Lung (tissue), 17 donors: ENCODE measurements at places on chromosomes 12 and 14.

DNA sequence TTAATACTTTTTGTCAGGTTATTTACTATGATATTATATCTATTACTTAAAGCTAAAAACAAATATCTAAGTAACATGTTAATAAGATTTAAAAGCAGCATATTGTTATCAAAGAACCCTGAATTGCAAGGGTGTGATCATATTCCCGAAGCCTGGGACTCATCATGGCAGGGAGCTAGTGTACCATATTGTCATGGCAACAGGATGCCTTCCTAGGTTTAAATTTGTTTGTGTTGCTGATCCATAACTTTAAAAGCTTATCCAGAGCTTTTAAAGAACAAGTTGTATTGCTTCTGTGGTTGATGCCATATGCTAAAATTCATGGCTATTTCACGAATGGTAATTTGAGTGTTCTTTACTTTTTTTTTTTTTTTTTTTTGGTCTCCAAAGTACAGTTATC is 500.5 kb downstream of the NAV3 start:
- DNase-seq = no peak

DNA sequence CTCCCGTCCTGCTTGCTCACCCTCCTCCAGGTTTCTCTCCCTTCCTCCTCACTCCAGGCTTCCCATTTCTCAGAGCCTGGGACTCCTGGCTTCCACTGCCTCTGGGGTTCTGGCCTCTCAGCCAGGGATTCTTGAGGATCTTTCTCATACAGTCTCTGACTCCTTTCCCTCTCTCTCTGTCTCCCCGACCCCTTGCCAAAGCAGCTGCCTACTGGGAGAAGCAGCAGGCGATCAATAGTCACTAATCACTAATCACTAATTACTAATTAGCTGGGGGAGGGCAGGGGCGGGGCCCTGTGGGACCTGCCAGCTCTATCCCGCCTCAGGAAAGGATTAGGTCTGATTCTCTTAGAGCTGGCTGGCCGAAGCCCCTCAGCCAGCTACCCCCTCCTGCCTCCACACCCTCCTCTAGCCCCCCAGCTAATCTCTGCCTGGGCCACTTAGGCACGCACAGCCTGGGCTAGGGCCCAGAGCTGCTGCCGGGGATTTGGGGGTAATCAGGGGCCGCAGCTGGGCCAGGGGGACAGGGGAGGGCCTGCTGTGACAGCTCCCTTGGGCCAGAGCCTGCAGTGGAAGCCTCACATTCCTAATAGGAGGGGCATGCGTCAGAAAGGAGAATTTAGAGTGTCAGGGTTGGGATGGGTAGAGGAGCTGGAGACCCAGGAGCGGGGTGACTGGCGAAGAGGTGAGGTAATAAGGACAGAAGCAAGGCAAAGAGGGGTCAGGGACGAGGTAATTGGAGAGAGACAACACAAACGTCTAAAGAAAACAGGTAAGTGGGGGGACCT is 2.8 kb downstream of the NXPH4 start:
- peak; percentile 58 for DNase-seq

DNA sequence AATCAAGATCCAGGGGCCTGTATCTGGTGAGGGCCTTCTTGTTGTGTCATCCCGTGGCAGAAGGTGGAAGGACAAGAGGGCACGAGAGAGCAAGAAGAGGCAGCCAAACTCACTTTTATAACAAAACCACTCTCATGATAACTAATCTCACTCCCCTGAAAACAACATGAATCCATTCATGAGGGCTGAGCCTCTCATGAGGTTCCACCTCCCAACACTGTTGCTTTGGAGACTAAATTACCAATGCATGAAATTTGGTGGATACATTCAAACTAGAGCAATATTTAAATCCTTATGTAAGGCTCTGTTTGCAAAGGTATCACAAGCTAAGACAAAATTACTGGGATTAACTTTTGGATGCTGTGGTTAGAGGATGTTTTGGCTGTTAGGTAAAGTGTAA is 470.1 kb upstream of the NOVA1 start:
- DNase-seq = no peak

GRCh38 chr14:100049220-100049619 is 16.0 kb upstream of the EVL start:
- DNase-seq = peak; percentile 67

GRCh38 chr12:129696926-129697325 is 206.9 kb downstream of the TMEM132D start:
- peak; percentile 11 for DNase-seq

DNA sequence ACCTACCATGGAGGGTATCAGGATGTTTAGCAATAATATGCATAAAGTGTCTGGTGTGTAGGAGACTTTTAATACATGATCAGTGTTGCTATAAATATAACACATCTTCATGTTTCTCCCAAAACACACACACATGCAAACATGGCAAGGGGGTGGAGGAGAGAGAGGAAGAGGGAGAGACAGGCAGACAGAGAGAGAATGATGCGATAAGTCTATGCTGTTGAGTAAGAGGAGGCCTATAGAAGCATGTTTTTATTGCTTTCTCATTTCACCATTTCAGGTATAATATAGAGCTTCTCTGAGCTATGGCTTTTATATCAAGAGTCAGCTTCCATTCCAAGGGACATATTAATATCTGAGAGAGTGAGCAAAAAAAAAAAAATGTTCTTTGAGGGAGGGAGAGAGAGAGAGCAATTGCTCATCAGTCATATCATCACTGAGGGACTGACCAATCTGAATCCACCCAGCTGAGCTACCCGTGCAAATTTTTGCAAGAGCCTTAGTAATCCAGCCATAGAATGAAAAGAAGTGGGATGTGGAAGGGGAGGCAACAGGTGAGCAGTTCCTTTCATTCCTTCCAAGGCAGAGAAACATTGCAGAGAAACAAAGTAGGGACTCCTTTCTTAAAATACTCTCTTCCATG is 54.8 kb upstream of the RASSF8 start:
- no peak for DNase-seq

- DNase-seq = no peak
These were observed 223.0 kb downstream of the SLC6A15 start for GRCh38 chr12:84689638-84690037.

GRCh38 chr14:33835261-33835655 is 115.6 kb downstream of the EGLN3 start:
- no peak for DNase-seq

DNA sequence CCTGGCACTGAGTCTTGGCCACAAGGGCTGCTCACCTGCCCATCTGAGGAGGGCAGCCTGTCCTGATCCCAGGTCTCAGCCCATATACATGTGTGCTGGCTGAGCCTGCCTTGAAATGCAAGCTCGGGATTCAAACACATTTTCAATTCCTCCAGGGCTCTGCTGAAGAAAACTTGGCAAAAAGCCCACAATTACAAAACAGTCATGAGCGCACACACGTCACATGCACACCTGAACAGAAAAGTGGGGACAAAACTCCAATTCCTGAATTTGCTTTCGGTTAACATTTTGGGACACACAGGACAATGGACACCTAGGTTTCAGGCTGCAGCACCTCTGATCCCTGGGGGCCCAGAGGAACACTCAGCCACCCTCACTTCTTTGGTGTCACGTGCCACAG is 113.9 kb downstream of the RBM19 start:
- peak; percentile 18 for DNase-seq

DNA sequence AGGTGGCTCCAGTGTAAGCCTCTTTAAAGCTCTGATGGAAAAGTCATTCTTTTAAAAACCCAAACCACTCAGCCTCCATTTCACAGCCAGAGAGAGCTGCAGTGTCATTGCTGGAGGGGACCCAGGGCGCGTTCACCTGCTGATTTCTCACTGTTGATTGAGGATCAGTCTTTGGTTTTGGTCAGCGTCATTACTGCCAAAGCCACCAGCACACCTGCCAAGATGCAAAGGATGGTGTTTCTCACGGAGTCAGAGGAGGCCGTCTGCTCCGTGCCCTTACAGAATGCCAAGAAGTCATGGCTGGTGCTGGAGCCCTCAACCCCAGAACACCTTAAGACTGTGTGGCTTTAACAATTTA is 32.8 kb upstream of the BATF start:
- DNase-seq = no peak
